ENCODE measurements at places on chromosomes 2 and 18.

- no peak for ATAC-seq
Observed at GRCh38 chr2:168254158-168254935, 7.0 kb upstream of the STK39 start.

- ATAC-seq = no peak
Observed at GRCh38 chr2:213490087-213490486, 205.8 kb downstream of the SPAG16 start.

- ATAC-seq = no peak
Observed at GRCh38 chr2:231138699-231139098, 13.9 kb upstream of the HTR2B start.

- no peak for ATAC-seq
Observed at GRCh38 chr2:182456784-182457183, 29.9 kb upstream of the PDE1A start.

- no peak for ATAC-seq
Observed at GRCh38 chr18:11511434-11512095, 97.8 kb upstream of the SLC35G4 start.

DNA sequence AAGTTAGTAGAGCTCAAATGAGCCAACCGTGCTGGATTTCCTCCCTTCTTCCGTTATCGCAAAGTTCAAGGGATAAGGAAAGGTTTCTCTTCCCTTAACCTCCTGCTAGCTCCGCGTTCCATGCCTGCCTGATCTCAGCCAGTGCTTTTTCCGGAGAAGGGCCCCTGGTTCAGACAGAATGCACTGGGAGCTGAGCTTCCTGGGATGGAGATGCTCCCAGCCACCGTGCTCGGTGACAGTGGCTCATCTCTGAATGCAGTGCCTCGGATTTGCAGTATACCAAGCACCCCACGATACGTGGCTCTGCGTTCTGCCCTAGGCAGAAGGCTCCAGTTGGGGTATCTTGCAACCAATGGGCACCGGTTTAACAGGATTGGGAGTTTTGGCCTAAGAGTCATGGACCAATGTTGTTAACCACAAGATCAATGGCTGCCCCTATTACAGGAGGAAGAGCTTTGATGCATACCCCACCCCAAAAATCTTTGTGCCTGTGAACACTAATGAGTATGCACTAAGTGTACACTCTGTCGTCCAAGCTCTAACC lies 876 bp downstream of the CNTNAP5 start:
- no peak for ATAC-seq

DNA sequence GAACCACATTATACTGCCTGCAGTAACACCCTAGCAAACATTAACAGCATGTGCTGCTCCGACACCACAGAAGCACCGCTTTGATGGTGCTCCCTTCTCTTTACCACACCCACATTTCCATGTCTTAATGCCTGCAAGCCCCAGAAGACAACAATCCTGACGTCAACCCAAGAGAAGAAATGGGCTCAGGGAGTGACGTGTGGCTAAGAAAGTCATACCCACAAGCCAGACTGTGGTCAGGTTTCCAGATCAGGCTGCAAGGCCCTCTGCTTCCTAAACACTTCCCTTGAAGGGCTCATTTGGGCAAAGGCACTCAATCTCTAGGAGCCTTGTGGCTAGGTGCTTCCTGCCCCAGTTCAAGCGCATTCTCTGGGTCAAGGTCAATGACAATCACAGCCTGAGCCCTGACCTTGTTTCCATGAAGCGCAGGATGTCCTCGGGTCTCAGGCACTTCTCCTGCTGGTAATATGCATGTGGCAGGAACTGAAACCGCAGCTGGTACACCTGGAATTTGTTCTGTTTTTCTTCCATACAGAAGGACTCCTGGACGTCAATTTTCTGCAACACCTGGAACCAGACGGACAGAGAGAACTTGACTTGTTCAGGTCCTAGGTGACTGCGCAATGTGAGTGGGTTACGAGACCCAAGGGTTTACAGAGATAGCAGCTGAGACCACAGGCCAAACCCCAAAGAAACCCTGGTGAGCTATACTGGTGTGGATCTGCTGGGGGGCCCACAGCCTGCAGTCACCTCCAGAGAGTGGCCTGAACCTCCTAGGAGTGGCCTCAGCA lies 67.2 kb downstream of the POLR1A start:
- peak; percentile 45 for ATAC-seq

GRCh38 chr2:181937473-181937872 lies 45.9 kb downstream of the ITPRID2 start:
- no peak for ATAC-seq

DNA sequence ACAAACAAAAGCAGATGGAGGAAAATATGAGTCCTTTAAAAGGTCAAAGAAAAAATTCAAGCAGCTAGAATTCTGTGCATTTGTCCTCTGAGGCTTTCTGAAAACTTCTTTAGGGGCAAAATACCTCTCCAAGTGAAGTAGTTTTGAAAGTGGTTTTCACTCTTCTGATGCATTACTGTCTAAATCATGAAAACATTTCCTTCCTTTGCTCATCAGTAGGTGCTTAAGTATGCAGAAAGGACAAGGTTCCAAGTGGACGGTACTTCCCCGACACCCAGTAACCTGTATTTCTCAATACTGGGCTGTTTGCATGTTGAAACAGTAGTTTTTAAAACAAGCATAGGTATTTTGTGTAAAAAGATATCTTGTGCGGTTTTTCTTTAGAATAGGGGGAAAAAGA lies 189.1 kb upstream of the ERBB4 start:
- peak; percentile 84 for ATAC-seq

GRCh38 chr18:62710417-62710816 lies 4.9 kb upstream of the PHLPP1 start:
- ATAC-seq = no peak

GRCh38 chr2:205903549-205904129 lies 182.3 kb downstream of the INO80D start:
- ATAC-seq = no peak

- no peak for ATAC-seq
Observed at GRCh38 chr2:112160283-112161250, 22.4 kb downstream of the FBLN7 start.

- ATAC-seq = no peak
Observed at GRCh38 chr18:25453556-25454269, 101.7 kb upstream of the ZNF521 start.

Measured in activated CD4-positive, CD25-positive, alpha-beta regulatory T cell treated with anti-CD3 and anti-CD28 coated beads, Interleukin-2, amount 50 U/mL, for 24 hours (primary cell).